Muscle of arm (tissue), 14 donors: ENCODE measurements at places on chromosomes 1 and 21.

DNA sequence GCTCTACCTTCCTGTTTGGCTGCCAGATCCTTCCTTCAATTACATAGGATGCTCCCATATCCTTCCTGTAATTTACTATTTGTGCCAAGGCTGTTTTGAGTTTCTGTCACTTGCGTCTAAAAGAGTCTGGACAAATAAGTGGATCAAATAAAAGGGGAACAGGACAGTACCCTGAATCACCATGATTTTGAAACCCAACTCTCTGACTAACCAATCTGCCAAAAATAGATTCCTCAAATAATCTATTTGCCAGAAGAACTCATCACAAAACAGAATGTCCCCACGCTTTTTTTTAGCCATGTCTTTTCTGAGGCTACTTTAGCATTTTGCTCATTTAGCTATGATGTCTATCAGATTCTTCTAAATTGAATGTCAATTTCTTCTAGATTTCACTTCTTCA is 392.6 kb downstream of the NTNG1 start:
- no peak for DNase-seq

DNA sequence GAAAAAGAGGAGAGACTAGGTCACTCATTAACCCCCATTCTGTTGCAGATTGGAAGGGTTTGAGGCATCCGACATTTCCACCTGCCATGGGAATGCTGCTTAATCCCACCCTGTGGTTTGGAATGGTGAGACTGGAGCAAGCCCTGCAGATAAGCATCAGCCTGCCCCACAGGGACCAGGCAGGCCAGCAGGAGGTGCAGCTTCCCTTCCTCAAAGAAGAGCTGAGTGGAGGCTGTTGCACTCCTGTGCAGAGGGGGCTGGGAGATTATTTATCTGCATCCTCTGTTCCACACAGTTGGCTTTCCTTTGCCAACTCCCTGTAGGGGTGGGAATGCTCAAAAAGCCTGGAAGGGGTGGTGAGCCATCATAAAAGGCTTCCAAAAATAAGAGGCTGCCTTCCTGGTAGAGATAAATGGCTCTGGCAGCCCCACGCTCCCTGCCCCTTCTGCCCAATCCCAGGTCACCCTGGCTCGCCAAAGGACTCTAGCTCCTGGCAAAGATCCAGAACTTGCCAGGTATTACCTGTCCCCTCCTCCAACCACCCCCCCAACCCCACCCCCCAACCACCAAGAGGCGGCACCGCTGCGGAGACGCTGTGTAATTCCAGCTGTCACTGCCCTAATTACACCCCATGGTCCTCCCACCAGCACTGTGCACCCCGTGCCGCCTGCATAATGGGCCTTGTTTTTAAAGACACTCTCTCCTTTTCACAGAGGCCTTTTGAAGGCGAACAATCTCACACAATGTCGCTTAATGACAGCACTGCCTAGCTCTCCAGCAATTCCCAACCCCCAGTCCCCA is 83.0 kb upstream of the ZC3H12A start:
- DNase-seq = no peak

DNA sequence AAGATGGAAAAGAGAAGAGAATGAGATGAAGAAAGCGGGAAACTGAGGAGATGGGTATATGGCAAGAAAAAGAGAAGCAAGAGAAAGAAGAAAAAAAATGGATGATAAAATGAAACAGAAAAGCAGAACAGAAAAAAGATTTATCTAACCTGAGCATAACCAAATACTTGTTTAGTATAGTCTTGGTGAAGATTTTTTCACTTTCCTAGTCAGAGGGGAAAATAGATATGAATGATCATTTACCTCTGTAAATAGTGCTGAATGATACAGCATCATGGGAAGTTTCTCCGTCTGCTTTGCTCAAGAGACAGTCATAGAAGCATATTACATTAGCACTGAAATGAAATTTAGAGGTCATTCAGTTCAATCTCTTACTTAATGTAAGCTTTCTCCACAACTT is 36.1 kb upstream of the PLPPR4 start:
- no peak for DNase-seq

DNA sequence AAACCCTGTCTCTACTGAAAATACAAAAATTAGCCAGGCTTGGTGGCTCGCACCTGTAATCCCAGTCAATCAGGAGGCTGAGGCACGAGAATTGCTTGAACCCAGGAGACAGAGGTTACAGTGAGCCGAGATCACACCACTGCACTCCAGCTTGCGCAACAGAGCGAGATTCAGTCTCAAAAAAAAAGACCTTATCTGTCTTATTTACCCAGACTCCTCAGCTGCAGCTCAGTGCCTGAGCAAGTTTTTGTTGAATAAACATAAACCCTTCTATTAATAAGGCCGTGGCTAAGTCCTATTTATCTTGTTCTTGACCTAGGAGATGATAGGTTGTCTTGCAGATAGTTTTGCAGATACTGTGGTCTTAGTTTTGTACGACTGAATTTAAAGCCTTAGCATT is 136.4 kb upstream of the TMEM51 start:
- DNase-seq = no peak

DNA sequence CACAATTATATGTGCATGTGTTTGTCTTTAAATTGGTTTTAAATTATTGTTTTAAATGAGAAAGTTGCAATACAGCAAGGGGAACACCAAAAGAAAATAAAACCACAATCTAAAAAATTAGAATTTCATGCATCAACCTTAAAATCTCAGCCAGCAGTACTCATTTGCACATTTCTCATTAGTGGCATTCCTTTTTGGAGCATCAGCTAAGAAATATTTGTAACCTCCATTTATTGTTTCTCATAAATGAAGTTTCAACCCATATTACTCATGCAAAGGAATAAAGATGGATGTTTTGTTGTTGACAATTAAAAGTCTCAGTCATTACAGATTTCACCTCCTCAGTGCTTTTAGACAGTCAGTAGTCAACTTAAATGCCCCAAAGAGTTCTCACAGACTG is 160.1 kb downstream of the TBX15 start:
- no peak for DNase-seq

- no peak for DNase-seq
Observed at GRCh38 chr1:39984951-39985350, 30.0 kb downstream of the MFSD2A start.

GRCh38 chr1:201490708-201491131 is 16.2 kb downstream of the CSRP1 start:
- DNase-seq = no peak

DNA sequence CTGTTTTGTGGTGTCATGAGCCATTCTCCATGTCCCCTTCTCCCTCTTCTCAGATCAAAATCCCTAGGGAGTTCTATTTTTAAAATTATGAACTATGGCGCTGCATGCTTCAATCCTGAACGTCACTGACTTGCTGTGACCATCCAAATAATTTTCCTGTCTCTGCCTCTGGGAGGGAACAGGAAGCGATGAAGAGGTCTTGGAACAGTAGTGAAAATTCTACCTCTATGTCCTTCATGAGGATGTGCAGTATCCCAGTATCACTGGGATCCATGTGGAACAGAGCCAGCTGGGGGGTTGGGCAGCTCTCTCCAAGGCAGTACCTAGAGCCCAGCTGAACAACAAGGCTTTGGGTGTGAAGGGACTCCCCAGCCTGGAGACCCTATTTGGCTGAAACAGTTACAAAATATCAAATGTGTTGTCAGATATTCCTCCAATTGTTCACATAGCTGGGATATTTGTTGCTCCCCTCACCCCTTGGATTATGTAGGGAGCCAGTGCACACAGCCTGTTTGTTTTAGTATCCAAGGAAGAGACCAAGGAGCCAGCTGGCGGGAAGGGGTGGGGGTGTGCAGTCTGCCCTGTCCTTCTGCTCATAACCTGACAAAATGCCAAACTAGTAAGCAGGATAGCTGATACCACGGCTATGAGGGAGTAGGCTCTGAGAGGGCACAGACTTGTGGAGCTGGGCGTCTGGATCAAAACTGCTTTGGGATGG is 7.6 kb downstream of the DCLRE1B start:
- peak; percentile 46 for DNase-seq

DNA sequence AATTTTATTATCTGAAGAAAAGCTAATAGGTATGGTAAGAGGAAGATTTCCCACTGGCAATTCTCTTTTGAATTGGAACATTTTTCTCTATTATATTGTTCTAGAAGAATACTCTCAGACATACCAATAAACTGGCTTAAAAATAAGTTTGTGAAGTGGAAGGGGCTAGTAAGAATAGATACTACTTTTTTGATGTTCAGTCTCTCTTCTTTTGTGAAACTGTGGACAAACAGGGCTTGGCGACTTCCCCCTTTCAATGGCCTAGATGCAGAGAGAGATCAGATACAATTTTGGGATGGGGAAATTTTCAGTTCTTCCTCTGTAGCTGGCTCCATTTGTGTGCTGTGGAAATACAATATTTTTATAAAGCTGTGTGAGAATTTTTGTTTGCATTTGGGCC is 2.5 kb downstream of the PBX1 start:
- DNase-seq = no peak

DNA sequence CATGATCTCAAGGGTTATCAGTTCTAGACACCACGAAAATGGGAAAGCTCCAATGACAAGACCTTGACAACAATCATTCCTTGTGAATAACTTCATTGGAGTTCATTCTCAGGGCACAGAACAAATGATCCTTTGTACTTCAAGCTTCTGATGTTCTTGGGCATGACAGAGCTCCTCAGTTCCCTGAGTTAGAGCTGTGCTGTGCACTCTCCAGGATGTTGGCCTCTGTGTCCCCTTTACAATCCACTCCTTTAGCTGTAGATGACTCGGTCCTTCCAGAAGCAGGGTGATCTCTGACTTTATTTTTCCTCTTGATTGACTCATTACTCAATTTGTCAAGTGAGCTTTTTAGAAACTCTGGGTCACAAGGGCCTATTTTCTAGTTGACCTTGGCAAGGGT is 3.9 kb upstream of the FAM78B start:
- DNase-seq = no peak

- peak; percentile 49 for DNase-seq
Observed at GRCh38 chr1:19529664-19530063, 44.3 kb upstream of the CAPZB start.

DNA sequence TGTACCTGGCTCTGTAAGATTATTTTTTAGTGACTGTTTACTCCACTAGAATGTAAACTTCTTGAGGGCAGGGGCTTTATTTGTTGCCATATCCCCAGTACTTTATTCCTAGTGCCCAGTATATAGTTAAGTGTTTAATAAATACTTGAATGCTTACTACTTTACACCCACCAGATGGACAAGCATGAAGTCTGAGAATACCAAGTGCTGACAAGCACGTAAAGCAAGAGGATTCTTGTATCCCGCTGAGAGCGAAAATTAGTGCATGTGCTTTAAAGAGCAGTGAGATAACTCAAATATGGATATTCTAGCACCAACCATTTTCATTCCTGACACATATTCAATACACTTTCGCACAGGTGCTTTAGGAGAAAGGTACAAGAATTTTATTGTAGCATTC is 1.5 kb upstream of the SCCPDH start:
- DNase-seq = no peak

GRCh38 chr1:151058692-151059091 is 730 bp downstream of the CDC42SE1 start:
- peak; percentile 45 for DNase-seq

GRCh38 chr21:25901330-25901979 is 166.7 kb downstream of the GABPA start:
- DNase-seq = no peak

- no peak for DNase-seq
Observed at GRCh38 chr1:54114001-54114400, 38.8 kb downstream of the CDCP2 start.

DNA sequence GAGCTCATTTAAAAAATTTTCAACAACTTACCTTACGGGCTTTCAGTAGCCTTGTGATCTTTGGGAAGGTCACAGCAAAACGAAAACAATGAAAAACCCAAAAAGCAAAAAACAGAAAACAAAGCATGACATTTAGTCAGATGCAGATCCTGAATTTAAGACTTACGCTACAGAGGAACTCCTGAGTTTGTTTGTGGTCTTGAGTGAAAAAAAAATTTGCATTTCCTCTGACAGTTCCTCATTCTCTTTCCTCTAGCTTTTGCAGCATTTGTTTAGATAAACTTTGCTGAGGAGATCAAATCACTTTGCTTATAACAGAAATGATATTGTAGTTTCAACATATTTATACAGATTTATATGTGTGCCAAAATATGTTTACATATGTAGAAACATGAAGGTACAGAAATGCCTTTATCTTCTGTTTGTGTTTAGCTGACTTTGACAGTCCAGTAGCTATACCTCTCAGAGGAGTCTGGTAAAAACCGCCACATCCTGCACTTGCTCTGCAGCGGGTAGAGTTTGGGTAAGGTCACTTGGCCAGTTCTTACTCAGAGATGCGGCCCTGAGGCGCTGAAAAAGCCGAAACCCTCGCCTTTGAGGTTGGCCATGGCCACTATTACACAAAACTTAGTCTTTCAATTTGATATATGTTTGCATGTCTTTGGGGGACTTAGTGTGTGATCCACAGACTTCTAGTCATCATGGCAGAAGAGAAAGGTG is 142.5 kb downstream of the TNR start:
- DNase-seq = no peak

DNA sequence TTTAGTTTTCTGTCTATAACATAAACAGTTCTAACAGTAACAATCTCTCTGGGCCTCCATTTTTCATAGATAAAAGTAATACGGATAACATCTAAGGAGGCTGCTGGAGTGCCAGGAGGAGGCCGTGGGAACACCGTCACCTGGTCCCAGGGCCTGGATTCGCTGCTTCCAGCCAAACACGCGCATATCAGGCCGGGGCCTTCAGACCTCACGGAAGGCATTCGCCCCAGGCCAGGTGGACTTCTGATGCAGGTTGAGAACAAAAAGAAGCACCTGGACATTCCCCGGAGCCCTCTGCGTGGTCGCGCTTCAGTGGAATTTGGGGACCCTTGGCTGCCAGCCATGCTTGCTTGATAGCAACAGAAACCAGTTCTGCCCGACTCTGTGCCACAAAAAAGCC is 113.1 kb upstream of the GUCA2B start:
- no peak for DNase-seq

DNA sequence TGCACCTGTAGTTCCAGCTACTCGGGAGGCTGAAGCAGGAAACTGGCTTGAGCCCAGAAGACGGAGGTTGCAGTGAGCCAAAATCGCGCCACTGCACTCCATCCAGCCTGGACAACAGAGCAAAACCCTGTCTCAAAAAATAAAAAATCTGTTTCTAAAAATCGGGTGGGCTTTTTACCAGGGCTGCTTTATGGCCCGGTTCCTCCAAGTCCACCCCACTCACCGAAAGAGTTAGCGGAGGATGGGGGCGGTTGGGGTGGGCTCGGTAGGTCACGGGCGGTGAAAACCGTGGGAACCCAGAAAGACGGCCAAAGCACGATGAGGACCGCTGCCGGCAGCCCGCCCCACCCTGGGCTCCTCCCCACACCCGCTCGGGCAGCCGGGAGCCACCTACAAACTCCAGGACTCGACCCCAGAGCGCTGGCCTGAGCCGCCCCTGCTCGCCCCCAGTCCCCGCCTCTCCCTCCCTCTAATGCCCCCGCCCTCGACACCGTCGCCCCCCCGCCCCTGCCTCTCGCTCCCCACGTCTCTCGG is 846 bp upstream of the PER3 start:
- DNase-seq = peak; percentile 20
